Heart left ventricle (tissue), 16 donors: ENCODE measurements at places on chromosomes 16 and 17. TPM values are rescaled to one million over a fixed set of nuclear protein-coding genes. Genes with fewer than 3 reads are reported as not detected.

DNA sequence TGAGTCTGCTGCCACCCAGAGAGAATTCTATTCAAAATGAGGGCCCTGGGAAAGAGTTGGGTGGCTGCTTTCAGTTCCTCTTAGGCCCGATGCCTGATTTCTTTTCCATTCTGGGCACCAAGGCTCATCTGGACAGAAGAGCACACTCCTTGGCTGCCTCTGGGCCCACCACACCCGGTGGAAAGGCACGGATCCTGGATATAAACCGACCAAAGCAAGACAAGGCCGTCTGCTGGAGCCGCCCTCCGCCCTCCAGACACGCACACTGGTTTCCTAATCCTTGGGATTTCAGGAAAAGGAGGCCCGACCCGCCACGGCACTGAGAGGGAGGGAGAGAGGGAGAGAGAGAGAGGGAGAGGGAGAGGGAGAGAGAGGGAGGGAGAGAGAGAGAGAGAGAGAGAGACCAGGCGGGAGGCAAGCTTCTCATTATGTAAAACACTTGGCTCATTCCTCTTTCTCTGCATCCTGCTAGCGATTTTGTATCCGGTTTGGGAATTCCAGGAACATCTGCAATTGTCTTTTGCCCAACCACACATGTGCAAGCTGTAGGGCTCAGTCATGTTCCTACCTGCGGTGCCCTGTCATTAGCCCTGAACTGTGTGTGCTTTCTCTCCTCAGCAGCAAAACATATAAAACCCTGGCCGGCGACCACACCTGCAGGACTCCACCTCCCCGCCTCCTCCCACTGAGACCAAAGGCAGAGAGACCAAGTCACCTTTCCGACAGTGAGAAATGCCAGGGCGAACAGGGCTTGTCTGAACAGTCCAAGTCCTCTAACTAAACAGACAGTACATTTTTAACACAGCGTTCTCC, 347.2 kb downstream of the SOX9 start:
- H3K36me3 ChIP-seq, result no peaks in the 10 kb centered on the region
- no peak overlapping the region for H3K4me3 ChIP-seq
- H3K4me1 ChIP-seq, result no peaks in the 10 kb centered on the region
- peak; percentile 39 for DNase-seq

DNA sequence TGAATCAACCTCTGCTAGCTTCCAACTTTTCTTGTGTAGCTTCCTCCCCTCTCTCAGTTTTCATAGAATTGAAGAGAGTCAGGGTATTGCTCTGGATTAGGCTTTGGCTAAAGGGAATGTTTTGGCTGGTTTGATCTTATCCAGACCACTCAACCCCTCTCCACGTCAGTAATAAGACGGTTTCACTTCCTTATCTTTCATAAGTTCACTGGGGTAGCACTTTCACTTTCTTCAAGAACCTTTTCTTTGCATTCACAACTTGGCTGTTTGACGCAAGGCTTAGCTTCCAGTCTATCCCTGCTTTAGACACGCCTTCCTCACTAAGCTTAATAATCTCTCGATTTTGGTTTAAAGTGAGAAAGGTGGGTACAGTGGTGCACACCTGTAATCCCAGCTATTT, 29.7 kb upstream of the OR1A2 start:
- H3K27me3 ChIP-seq, result no peaks in the 10 kb centered on the region
- H3K4me1 ChIP-seq, result peaks cover 4% of the 10 kb centered on the region
- no peaks in the 10 kb centered on the region for H3K36me3 ChIP-seq
- DNase-seq, result no peak

- DNase-seq, result no peak
- H3K36me3 ChIP-seq, result no peaks in the 10 kb centered on the region
- H3K4me3 ChIP-seq, result no peak overlapping the region
- H3K4me1 ChIP-seq, result peaks cover 15% of the 10 kb centered on the region
- no peak overlapping the region for H3K27ac ChIP-seq
- no peaks in the 10 kb centered on the region for H3K27me3 ChIP-seq
Measured at GRCh38 chr17:11999696-12000095, 2.4 kb upstream of the ZNF18 start.

DNA sequence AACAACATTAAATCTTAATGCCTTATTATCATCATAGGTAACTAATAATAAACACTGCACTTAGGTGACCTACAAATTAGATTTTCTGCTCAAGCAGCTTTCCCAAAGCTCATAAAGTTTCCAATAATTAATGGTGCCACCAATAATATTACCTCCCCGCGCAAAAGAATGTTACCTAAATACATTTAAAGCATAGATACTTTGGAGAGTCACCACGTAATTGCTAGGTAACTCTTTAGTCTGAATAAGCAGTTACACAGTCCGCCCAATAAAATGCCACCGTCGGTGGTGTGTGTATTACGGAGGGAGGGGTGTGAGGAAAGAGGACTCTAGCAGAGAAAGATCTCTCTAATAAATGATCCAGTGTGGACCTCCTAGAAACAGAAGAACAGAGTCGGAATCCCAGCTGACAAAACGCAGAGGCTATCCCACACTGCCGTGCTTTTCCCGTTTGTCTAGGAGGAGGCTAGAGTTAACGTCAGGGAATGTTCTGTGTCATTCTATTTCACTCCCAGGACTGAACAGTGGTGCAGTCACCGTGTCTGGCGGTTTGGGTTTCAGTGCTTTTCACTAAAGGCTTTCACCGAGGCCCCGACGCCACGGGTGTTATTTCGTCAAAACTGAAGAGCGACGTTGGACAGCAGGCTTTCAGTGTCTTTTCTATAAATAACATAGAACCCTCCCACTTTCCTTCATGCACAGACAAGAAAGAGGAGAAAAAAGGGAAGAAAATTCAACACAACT, 630 bp downstream of the RNFT1 start:
- H3K27me3 ChIP-seq, result no peaks in the 10 kb centered on the region
- H3K4me3 ChIP-seq, result peak overlapping the region; percentile 91
- peaks cover 32% of the 10 kb centered on the region for H3K36me3 ChIP-seq
- H3K27ac ChIP-seq, result peak overlapping the region; percentile 76
- DNase-seq, result no peak
- peaks cover 15% of the 10 kb centered on the region for H3K4me1 ChIP-seq

DNA sequence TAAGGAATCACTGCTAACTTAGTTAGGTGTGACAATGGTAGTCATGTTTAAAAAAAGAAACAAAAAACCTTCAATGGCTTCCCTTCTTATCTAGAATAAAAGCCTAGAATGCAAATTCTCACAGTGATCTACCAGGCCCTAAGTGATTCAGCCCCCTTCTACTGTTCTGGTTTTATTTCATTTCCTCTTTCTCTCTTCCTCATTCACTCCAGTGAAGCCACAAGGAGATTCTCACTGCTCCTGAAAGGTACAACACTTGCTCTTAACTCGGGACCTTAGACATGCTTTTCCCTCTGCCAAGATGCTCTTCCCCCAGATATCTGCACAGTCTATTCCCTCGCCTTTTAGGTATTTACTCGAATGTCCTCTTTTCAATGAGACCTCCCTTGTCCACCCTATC, 3.7 kb downstream of the PIGS start:
- H3K4me3 ChIP-seq, result no peak overlapping the region
- no peaks in the 10 kb centered on the region for H3K36me3 ChIP-seq
- H3K4me1 ChIP-seq, result peaks cover 3% of the 10 kb centered on the region
- no peak overlapping the region for H3K27ac ChIP-seq
- no peak for DNase-seq

DNA sequence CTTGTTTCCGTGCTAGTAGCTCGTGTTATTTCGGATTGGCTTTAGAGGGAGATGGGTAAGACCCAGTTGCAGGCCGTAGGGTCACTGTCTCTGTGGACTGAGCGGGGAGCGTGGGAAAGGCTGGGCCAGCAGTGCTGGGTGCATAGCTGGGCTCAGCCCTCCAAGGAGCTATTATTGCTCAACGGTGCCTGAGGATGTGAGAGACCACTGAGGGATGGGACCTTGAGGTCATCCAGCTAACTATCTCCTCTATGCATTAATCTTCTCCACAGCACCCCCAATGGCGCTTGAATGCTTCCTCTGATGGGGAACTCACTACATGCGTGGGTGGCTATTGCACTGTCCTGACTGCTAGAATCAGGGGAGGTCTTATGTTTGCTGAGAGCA, 126.1 kb upstream of the FOXF1 start:
- H3K27me3 ChIP-seq, result no peaks in the 10 kb centered on the region
- no peaks in the 10 kb centered on the region for H3K4me1 ChIP-seq
- no peak overlapping the region for H3K27ac ChIP-seq
- no peak for DNase-seq
- H3K36me3 ChIP-seq, result no peaks in the 10 kb centered on the region

- DNase-seq, result no peak
- H3K27me3 ChIP-seq, result no peaks in the 10 kb centered on the region
- no peak overlapping the region for H3K27ac ChIP-seq
- H3K36me3 ChIP-seq, result no peaks in the 10 kb centered on the region
Measured at GRCh38 chr16:12390644-12391043, 413.0 kb downstream of the CPPED1 start.

GRCh38 chr17:6894206-6894528, 62.6 kb upstream of the TEKT1 start:
- DNase-seq, result no peak
- H3K4me1 ChIP-seq, result peaks cover 3% of the 10 kb centered on the region
- H3K27me3 ChIP-seq, result peaks cover 28% of the 10 kb centered on the region
- no peaks in the 10 kb centered on the region for H3K36me3 ChIP-seq
- H3K27ac ChIP-seq, result no peak overlapping the region

- H3K36me3 ChIP-seq, result no peaks in the 10 kb centered on the region
- no peaks in the 10 kb centered on the region for H3K27me3 ChIP-seq
- H3K27ac ChIP-seq, result no peak overlapping the region
- DNase-seq, result no peak
Measured at GRCh38 chr17:71438631-71439146, 682.1 kb upstream of the SOX9 start.

GRCh38 chr16:77298418-77299360, 99.5 kb downstream of the SYCE1L start:
- no peak for DNase-seq
- H3K27me3 ChIP-seq, result no peaks in the 10 kb centered on the region
- no peak overlapping the region for H3K4me3 ChIP-seq
- H3K4me1 ChIP-seq, result no peaks in the 10 kb centered on the region
- no peak overlapping the region for H3K27ac ChIP-seq

- DNase-seq, result no peak
- H3K4me1 ChIP-seq, result peaks cover 30% of the 10 kb centered on the region
Measured at GRCh38 chr17:17852930-17853329, 16.1 kb upstream of the SREBF1 start.

Gene ASPHD1
- 0.20 TPM for total RNA-seq

Gene C17orf107
- 1.3 TPM for total RNA-seq
